ENCODE measurements at places on chromosomes 4 and X. TPM values are rescaled to one million over a fixed set of nuclear protein-coding genes. Genes with fewer than 3 reads are reported as not detected.

Gene FANCB
- 1.8 TPM for total RNA-seq

Gene OTUD6A
- not detected for total RNA-seq

GRCh38 chr4:188976644-188977115 is 837.4 kb downstream of the TRIML1 start:
- no peak for DNase-seq

- no peak for DNase-seq
These were observed 35.5 kb downstream of the F8 start for GRCh38 chrX:154986826-154987575.

DNA sequence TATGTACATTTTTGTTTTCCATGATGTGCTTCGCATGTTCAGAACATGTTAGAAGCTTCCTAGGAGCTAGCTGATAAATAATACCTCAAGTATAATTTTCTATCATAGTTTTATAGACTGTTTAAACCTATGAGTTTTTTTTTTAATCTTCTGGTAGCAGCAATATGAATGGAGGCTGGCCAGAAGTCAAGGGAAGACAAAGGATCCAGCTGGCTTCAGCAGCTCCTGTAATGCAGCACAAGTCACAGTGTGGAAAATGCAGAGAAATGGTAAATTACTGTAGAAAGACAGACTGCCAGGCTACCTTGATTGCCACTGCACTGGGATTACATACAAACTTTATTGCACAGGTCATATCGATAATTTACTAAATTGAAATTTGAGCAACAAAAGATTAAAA is 537.9 kb downstream of the IQCM start:
- DNase-seq: no peak

DNA sequence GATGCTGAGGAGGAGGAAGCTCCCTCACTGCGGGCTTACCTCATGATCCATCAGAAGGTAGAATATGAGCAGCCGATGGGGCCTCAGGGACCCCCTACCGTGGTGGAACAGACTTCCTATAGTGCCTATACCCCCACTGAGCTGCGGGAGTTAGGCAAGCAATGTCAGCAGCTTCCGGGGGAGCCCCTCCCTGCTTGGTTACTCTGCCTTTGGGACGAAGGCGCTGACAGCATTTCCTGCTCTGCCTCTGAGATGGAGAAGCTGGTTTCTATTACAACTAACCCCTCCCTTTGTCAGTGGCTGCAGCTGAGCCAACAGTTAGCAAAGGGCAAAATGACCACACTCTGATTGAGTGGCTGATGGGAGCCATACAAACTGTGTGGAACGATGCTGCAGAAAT is 430.7 kb downstream of the IDS start:
- DNase-seq: peak; percentile 45

DNA sequence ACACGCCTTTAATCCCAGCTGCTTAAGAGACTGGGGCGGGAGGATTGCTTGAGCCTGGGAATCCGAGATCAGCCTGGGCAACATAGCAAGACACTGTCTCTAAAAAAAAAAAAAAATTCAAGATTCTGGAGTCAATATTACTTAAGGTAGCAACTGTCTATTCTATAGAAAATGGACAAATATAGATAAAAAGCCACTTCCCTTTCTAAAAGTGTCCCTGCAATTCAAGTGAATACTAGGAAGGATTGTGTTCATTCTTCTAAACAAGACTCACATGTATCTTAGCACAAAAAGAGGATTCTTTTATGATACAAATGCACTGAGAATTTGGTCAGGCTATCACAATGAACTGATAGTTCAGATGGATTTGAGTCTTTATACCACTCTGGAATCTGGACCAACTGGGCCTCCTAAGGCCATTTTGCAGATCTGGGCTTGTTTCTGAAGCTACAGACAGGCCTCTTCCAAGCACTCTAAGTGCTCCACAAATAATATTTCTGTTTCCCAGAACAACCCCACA is 7.0 kb downstream of the PKD2 start:
- no peak for DNase-seq

DNA sequence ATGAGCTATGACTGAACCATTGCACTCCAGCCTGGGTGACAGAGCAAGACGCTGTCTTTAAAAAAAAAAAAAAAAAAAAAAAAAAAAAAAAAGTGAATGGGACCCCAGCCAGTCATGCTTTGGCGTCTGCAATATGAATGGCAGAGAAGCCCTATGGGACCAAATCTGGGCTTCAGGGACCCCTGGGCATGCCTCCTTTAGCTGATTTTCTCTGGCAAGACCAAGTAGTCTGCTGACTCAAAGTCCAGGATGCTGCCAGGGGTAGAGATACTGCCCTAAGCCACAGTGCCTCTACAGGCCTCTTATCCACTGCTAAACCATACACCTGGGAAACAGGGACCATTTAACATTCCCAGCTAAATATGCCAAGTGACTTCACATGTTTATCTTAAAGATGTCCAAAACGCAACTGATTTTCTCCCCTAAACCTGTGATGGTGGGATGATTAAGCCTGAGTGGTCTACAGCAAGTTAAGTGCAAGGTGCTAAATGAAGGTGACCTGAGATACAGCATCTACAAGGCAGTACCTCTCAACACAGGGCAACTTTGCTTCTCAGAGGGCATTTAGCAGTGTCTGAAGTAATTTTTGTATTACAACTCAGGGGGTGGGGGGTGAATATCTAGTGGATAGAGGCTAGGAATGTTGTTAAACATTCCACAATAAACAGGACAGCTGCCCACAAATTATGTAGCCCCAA is 5.8 kb downstream of the RPS4X start:
- no peak for DNase-seq
